ENCODE measurements at places on chromosomes 4 and X. TPM values are rescaled to one million over a fixed set of nuclear protein-coding genes. Genes with fewer than 3 reads are reported as not detected.

Gene GABRG1
- not detected for polyA plus RNA-seq

Gene FRMD7
- not detected for polyA plus RNA-seq

Gene ZNF674
- polyA plus RNA-seq, result 0.79 TPM

Gene ZDHHC15
- 0.13 TPM for polyA plus RNA-seq

Gene SPATA4
- not detected for polyA plus RNA-seq

Gene RNF128
- not detected for polyA plus RNA-seq

Gene BMP2K
- polyA plus RNA-seq, result 2.2 TPM

Gene PCDH11X
- not detected for polyA plus RNA-seq

Gene NSUN7
- polyA plus RNA-seq, result not detected

Gene NDNF
- polyA plus RNA-seq, result not detected

Gene F8
- 5.5 TPM for polyA plus RNA-seq

Gene FGF16
- polyA plus RNA-seq, result not detected

Gene XAGE1A
- not detected for polyA plus RNA-seq

GRCh38 chr4:93501946-93502345 is 326.6 kb upstream of the ATOH1 start:
- DNase-seq, result no peak

- no peak for DNase-seq
These were observed 320.1 kb downstream of the PTTG2 start for GRCh38 chr4:38280323-38280706.

GRCh38 chrX:40966213-40966820 is 118.9 kb upstream of the USP9X start:
- no peak for DNase-seq

- DNase-seq, result no peak
These were observed 18.0 kb downstream of the SPINK2 start for GRCh38 chr4:56803471-56803870.

DNA sequence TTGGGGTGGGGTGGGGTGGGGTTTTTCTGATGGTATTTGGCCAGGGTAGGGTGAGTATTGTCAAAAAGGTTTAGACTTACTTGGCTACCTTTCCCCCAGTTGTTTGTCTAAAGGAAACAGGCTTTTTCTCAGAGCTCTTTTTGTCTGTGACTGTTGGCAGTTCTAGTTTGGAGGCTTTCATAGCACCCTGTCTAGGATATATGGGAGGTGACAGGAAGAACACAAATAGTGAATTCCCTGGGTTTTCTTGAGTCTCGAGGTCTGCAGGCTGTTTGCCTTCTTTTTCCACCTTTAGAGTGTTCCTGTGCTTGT is 13.5 kb downstream of the RPS6KA3 start:
- no peak for DNase-seq

GRCh38 chr4:7873881-7874280 is 65.8 kb downstream of the AFAP1 start:
- DNase-seq, result no peak

GRCh38 chr4:184792334-184792733 is 33.4 kb downstream of the ACSL1 start:
- no peak for DNase-seq

GRCh38 chr4:147799986-147800555 is 68.2 kb downstream of the ARHGAP10 start:
- peak; percentile 66 for DNase-seq

GRCh38 chr4:88823058-88823919 is 125.7 kb upstream of the NAP1L5 start:
- DNase-seq, result peak; percentile 51

DNA sequence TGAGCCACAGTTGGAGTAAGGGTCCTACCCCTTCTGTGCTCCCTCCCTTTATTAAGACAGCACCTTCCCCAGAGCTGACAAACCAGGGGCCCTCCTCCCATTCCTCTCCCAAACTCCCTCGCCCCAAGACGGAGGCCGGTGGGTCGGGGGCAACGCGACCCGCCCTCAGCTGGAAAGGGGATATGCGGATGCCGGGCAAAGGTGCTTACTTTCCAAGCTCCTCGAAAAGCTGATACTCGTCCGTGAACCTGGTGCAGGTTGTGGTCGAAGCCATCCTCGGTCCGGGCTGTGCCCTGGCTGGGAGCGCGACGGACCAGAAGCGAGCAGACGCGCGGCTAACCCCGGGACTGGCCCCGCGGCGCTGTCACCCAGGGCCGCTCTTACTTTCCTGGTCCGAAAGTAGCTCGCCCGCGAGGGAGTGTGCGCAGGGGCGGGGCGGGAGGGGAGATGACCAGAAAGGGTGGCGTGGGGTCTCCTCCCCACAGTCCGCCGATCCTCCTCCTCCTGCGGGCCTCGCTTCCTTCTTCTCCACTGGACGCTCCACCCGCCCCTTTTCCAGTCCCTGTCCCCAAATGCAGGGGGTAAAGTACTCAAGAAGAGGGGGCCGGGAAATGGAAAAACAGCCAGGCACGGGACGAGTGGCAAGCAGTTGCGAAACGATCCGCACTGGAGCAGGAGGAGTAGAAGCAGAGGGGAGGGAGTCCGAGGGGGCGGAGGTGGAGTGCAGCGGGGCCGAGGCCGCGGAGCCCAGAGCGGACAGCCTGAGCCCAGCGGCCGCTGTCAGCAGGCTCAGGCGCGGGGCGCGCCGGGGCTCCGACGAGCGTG is 531 bp downstream of the CAMK2D start:
- no peak for DNase-seq

- no peak for DNase-seq
These were observed 99.5 kb downstream of the ARHGAP6 start for GRCh38 chrX:11566173-11566572.

DNA sequence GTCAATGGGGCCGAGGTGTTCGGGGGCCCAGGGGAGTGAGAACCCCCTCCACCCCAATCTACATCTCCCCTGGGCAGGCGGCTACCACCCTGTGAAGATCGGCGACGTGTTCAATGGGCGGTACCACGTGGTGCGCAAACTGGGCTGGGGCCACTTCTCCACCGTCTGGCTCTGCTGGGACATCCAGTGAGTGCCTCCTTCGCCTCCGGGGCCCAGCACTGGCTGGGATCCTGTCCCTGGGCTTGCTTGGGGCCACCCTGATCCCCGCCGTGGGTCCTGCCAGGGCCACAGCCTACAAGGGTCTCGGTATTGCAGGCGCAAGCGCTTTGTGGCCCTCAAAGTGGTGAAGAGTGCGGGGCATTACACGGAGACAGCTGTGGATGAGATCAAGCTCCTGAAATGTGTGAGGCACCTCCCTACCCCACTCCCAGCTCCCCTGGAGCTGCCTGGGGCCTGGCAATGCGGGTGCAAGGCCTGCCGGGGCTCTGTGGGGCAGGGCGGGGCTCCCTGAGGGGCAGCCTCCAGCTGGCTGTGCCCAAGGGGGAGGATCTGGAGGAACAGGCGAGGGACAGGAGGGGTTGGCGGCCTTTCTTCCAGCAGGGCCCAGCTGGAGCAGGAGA is 697 bp downstream of the SRPK3 start:
- no peak for DNase-seq

- no peak for DNase-seq
These were observed 429.2 kb downstream of the GPAT3 start for GRCh38 chr4:83964996-83965541.

- DNase-seq, result no peak
These were observed 206.7 kb downstream of the RASL11B start for GRCh38 chr4:53068755-53069330.

- no peak for DNase-seq
These were observed 17.2 kb downstream of the GLUD2 start for GRCh38 chrX:121064579-121064978.

DNA sequence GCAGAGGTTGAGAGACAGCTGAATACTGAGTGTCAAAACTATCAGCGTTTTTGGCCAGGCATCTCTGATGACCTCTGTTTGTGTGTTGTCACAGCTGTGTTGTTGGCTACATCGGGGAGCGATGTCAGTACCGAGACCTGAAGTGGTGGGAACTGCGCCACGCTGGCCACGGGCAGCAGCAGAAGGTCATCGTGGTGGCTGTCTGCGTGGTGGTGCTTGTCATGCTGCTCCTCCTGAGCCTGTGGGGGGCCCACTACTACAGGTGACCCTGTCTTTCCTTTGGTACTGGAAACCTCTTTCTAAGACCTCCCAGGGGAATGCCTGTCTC is 86.9 kb downstream of the EGF start:
- no peak for DNase-seq

DNA sequence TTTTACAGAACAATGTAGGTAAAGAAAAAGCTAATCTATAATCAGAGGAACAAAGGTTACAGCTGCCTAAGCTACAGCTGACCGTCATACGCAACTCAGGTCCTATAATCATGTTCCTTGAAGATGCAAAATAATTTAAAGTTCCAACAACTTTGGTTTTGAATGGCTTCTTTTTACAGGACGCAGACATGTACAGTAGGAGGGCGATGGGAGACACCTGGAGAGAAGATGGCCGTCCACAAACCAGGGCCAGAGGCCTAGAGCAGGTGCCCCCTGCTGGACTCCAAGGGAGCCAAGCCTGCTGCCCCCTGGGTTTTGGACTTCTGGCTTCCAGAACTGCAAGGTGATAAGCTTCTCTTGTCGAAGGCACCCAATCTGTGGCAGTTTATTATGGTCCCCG is 10.6 kb downstream of the HGFAC start:
- no peak for DNase-seq

- no peak for DNase-seq
These were observed 95.4 kb downstream of the COL25A1 start for GRCh38 chr4:109207061-109207460.

DNA sequence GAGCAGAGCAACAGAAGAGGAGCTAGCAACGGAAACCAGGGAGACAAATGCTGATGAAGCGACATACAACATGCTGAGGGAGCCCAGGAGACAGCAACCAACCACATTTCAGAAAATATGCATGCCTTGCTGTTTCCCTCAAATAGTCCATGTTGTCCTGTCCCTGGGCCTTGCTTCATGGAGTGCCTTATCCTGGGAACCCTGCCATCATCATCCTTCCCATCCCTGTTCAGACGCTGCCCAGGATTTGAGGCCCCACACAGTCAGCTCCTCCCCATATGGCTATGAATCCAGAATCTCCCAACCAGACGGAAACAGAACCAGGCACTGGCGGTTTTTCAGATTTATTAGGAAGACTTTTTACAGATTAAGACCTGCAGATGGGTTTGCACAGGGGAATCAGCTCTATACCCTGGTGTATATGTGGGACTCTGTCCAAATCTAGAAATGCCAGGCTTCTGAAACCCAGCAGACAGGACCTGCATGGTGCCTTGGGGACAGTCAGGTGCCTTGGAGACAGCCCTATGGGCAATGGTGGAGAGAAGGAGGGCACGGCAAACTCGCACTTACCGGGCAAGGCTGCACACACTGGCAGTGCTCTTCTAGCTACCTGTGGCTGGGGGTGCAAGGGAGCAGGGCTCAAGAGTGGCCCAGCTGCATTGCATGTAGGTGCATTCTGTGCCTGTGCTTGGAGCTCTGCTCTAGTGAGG is 199.7 kb upstream of the MAMLD1 start:
- no peak for DNase-seq

- DNase-seq, result no peak
These were observed 1.7 kb downstream of the SLC2A9 start for GRCh38 chr4:10019521-10020051.

GRCh38 chrX:48897157-48897624 is 377 bp downstream of the TIMM17B start:
- peak; percentile 55 for DNase-seq

- no peak for DNase-seq
These were observed 63.7 kb upstream of the GDPD2 start for GRCh38 chrX:70359458-70359857.

- no peak for DNase-seq
These were observed 104.3 kb upstream of the IL13RA1 start for GRCh38 chrX:118623062-118623461.

DNA sequence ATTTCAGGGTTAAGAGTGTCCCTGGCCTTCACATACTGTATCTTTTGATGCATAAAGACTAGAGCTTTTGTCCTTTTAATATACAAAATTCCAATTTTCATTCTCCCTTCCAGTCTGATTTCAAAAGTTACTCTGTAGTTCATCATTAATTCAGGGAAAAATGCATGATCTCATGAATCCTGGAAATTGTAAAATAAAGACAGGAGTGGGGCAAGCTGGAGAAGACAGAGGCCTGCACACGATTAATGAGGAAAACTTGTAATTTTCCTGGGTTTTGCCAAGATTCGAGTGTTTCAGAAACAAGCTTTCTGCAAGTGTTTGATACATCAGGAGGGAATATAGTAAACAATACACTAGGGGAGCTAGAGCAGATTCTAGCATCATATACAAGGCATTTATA is 947.9 kb downstream of the FAT4 start:
- DNase-seq, result no peak

DNA sequence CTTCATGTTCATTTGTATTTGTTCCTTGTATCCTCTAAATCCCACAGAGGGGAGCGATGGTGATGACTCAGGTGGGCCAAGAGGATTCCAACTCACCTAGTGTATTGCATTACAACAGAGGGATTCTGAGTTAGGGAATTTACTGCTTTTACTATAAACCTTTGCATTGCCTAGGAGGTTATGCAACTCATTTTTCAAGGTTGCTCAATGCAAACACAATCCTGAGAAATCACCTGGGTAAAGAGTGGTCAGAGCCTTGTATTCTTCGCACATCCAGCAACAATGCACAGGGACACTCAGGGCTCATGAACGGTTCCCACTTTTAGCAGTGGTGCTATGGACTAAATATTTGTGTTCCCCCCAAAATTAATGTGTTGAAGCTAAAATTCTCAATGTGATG is 28.6 kb upstream of the LSM6 start:
- no peak for DNase-seq

GRCh38 chr4:144421839-144422565 is 224.0 kb upstream of the HHIP start:
- no peak for DNase-seq

- DNase-seq, result no peak
These were observed 23.7 kb downstream of the MAOA start for GRCh38 chrX:43679778-43680177.

- no peak for DNase-seq
These were observed 1.1 kb downstream of the LGI2 start for GRCh38 chr4:25029479-25030276.

GRCh38 chrX:18034504-18034903 is 173.4 kb upstream of the RAI2 start:
- no peak for DNase-seq

DNA sequence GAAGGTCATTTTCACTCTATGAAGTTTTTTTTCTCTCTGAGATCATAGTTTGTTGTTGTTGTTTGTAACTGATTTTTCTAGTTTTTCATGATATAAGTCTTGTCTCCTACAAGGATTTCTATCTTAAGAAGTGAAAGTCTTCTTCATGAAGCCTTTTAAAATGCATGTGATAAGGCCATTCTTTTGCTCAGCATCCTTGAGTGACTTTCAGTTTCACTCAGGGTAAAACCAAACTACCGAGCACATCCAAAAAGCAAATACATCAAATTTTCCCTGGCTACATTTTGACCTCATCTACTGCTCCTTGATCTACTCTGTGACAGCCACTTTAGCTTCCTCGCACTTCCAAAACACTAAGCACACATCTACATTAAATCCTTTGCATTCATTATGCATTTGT is 580.7 kb downstream of the KCTD8 start:
- DNase-seq, result no peak

DNA sequence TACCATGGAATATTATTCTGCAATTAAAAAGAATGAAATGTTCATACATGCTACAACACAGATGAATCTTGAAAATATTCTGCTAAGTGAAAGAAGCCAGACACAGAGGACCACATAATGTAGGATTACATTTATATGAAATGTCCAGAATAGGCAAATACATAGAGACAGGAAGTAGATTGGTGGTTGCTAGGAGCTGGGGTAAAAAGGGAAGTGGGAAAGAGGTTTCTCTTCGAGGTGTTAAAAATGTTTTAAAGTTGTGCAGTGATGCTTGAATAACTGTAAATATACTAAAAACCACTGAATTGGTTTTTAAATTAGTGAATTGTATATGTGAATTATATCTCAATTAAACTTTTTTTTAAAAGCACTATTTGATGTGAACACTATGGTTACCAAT is 3.6 kb upstream of the NXT2 start:
- no peak for DNase-seq

All from naive thymus-derived CD8-positive, alpha-beta T cell (primary cell).